ENCODE measurements at places on chromosomes 12 and 14.

- no peak for DNase-seq
Observed at GRCh38 chr12:31491241-31491794, 99.6 kb downstream of the DENND5B start.

- no peak for DNase-seq
Observed at GRCh38 chr12:4252601-4253000, 21.0 kb upstream of the CCND2 start.

DNA sequence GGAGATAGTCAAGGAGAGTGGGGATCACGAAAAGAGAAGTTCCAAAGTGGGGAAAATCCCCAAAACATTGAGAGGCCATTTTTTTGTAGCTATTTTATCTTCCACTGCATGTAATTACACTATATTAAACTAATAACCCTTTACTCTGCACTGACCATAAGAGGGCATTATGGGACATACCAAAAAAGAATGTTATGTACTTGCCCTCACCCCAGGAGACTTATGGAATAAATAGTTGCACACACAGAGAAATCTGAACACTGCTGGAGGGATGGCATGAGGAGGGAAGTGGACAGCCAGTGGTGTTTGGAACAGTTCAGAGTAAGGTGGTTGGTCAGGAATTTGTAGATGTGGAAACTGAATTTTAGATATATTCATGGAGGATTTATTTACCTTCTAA lies 422.9 kb downstream of the SNAPC1 start:
- DNase-seq = peak; percentile 28

DNA sequence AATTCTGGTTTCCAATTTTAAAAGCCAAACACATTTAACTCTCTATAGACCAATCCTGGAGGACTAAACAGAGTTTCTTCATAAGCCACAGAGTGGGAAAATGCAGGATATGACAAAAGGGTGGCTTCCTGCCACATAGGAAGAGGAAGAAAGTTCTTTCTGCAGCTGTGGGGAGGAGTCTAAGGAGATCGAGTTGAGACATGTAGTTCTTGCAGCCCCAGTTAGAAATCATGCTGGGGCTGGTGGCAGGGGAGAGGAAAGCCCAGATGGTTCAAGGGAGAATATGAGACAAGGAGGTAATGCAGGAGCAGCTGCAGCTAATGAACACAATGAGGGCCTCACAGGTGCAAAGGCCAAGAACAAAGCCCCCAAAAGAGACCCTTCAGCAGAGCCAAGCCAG lies 85.0 kb upstream of the ARID2 start:
- DNase-seq = peak; percentile 66

DNA sequence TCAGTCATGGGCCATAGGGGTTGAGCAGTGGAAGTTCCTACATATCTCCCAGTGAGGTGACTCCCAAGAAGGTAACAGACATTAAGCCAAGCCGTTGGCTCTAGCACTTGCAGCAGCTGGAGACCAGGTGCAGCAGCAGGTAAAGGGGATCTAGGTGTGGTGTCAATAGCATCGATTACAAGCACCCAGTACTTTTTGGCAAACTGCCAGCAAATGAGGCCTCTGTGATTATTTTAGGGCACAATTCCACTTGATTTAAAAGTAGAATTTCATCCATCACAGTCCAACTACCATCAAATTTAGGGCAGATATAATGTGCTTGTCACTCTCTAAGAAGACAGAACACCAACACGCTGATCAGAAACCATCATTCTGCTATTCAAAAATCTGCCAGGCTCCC lies 224.1 kb upstream of the EGLN3 start:
- DNase-seq = no peak

DNA sequence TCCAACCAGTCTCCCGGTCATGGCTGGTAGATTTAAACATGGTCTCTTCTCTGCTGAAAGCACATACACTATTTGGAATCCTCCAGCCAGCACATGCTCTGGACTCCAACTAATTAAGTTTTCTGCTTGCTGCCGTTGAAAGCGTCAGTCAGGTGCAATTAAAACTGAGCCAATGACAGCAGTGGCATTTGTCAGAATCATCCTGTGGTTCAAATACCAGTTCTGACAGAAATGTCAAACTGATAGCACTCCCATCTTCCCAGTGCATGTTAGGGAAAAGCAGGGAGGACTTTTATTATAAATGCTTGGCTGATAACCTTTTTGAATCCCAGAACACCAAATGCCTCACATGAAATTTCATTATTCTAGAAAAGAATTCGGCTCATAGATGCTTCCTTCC lies 401.8 kb downstream of the PDZRN4 start:
- DNase-seq = no peak

DNA sequence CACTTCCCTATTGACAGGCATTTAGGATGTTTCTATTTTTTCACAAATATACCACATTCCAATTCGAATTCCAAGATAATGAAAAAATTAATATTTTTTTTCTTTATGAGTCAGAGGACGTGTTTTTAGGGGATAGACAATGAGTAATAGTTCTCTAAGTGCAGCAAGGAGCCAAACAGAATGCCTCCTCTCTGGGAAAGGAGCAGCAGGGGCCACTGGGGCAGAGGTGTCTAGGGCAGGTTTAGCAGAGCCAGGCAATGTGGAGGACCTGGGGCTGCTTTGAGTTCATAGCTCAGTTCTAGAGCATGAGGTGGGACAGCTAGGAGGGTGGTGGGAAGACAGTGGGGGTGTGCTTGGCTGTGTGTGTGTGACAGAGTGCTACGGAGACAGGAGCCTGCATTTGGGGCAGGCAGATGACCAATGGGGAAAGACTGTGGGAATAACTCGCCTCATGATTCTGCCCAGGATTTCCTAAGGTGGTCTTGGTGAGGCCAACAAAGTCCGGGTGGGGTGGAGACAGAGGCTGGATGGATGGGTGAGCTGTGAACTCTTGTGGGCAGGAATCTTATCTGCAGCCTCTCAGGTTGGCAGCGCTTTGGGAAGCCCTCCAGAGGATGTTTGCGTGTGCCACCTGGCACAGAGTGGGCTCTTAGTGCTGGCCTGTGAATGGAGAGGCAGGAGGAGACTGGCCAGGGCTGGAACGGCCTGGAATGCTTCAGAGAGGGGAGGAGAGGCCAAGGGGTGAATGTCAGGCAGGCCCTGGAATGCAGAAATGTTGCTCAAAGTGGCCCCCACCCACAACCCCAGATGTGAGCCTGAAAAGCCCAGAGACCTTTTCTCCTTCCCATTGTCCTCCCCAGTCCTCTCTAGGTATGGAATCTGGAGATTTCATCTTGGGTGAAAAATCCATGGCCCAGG lies 2.4 kb upstream of the KRT7 start:
- peak; percentile 75 for DNase-seq

DNA sequence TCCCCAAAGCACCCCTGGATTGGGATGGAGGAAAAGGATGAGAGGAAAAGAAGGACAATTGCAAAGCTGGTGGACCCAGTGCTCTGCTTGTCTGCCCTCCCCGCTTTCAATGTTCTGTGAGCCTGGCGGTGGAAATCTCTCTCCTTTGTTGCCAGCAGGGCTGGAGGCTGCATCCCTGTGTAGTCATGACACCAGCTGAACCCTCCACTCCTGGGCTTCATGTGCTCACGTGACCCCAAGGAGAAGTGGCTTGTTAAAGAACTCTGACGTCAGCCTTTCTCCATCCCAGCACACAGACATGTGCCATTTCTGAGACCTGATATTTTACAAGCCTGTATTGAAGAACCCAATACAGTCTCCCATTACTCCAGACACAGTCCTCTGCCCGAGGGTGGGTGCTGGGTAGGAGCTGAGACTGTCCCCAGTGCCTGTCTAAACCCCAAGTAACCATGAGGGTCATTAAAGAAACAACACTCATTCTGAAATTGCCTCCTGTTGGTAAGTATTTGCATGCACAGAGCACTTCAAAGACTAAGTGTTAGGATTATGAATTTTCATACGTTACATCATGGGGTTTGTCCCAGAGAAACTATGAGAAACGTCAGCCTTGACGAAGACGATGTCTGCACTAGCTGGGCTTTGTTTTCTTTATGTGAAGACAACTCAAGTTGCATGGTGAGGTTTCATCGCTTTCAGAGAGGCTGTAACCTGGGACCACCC lies 21.7 kb downstream of the GALNT16 start:
- DNase-seq = peak; percentile 34

- DNase-seq = peak; percentile 74
Observed at GRCh38 chr12:27109334-27110028, 27.1 kb upstream of the C12orf71 start.

DNA sequence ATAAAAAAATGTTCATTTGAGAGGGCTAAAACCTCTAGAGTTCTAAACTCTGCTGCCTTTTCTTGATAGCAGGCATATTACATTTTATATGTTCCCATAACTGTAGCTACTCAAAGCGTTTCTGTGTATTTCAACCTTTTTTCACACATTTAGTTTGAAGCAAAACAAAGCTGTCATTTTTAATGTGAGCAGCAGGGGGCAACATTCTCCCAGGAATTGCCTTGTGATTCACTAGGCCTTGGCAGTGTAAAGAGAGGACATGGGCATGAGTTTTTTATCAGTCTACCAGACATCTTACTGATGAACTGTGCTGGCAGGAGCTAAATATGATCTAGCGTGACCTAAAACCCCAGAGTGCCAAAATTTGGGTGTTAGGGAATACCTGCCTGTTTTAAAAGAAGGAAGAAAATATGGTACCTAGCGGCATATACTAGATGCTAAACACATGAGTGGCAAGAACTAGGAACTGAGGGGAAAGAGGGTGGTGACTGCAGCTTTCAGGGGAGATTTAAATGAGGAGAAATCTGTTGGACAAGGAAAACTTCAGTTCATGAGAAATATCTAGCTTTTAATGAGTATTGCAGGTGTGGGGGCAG lies 65.3 kb downstream of the IFT43 start:
- peak; percentile 68 for DNase-seq

GRCh38 chr14:53646925-53647324 lies 309.7 kb downstream of the BMP4 start:
- DNase-seq = no peak

- no peak for DNase-seq
Observed at GRCh38 chr12:113207613-113208040, 13.6 kb upstream of the TPCN1 start.

DNA sequence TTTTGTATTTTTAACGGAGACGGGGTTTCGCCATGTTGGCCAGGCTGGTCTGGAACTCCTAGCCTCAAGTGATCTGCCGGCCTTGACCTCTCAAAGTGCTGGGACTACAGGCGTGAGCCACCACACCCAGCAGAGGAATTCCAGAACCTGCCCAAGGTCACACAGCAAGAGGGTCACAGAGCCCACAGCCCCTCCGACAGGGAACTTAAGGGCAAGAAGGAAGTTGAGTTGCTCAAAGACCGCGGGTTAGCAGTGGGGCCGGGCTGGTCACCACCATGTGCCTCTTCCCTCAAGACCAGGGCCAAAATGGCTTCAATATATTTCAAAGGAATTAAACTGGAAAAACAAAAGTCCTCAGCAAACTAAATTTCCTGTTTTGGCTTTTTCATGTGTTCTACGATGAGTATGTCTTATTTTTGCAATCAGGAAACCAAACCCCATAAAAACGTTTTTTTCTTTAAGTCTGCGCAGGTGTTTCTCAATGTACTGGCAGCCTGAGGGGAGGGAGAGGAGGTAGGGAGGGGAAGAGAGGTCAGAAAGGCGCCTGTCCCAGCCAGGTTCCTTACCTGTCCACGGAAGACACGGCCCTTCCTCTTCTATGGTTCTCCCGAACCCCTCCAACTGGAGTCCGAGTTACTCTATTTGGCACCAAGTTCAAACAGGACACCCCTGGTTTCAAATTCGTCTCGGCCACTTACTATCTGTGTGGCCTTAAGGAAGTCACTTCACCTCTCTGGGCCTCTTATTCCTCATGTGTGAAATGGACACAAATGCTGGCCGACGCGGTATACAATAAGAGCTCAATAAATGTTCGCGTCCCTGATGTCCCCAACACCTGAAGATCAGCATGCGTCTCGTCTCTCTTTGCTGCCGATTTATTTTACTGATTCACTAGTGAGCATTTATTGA lies 778 bp downstream of the SLC8B1 start:
- no peak for DNase-seq

- no peak for DNase-seq
Observed at GRCh38 chr14:81310606-81311005, 89.5 kb downstream of the STON2 start.

GRCh38 chr12:31749024-31749704 lies 20.3 kb upstream of the AMN1 start:
- peak; percentile 98 for DNase-seq

- no peak for DNase-seq
Observed at GRCh38 chr14:84129007-84129406, 1400.9 kb upstream of the FLRT2 start.

DNA sequence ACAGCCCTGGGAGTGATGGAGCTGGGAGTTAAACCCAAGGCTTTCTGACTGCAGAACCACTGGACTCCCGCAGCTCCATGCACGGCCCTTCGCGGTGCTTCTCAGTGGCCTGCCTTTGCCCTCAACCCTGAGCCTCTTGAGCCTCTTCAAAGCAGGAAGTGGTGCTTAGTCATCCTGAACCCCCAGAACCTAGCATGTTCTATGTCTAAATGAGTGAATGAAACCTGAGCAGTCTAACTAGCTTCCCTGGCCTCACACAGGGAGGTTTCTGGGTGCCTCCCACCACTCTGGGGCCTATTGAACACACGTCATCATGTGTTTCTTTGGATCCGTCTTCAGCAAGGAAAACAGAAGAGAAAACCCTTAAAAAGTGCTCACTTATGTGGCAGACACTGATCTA lies 117.9 kb upstream of the SFSWAP start:
- DNase-seq = no peak

- DNase-seq = no peak
Observed at GRCh38 chr12:112574896-112575558, 156.3 kb downstream of the PTPN11 start.

DNA sequence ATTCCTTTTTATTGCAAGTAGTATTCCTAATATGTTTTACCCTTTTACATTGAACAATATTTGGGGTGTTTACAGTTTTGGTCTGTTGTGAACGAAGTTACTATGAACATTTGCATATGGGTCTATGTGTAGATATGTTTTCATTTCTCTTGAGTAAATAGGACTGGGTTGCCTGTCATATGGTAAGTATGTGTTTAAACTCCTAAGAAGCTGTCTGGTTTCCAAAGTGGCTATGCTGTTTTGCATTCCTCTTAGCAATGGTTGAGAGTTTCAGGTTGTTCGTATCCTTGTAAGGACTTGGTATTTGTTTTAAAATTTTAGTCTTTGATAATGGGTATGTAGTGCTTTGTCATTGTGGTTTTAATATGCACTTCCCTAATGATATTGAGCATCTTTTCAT lies 6.3 kb downstream of the METAP2 start:
- DNase-seq = no peak

- DNase-seq = no peak
Observed at GRCh38 chr12:125503128-125503527, 437.9 kb downstream of the AACS start.

DNA sequence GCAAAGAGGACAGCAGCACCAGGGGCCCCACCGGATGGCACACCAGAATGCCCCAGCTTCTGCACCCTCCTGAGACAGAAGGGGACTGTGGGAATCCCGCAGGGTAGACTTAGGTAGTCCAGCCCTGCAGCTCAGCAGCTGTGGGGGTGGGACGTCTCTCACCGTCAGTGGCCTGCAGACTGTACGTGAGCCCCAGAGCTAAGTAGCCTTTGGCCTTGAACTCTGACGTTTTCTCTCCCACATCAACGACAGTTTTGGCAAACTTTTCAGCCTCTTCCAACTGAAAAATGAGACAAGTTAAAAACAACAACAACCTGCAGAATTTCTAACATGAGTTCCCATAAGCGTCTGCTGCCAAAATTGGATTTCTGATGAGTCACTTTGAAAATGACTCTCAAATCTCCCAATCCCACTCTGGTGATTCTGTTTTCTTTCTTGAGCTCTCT lies 161.4 kb downstream of the TTC7B start:
- peak; percentile 83 for DNase-seq

- DNase-seq = peak; percentile 66
Observed at GRCh38 chr12:54207539-54208294, 18.9 kb upstream of the SMUG1 start.

- no peak for DNase-seq
Observed at GRCh38 chr14:51118993-51119392, 24.1 kb upstream of the TRIM9 start.
